ENCODE measurements at places on chromosomes 7 and 10. TPM values are rescaled to one million over a fixed set of nuclear protein-coding genes. Genes with fewer than 3 reads are reported as not detected.

The COL28A1 gene
- total RNA-seq: 0.34 TPM

The BICC1 gene
- 2.2 TPM for total RNA-seq

The BLOC1S2 gene
- total RNA-seq: 48.4 TPM

The MSMB gene
- not detected for total RNA-seq

The UCN3 gene
- total RNA-seq: not detected

The MKI67 gene
- 242 TPM for total RNA-seq

The BTBD16 gene
- not detected for total RNA-seq

The GDF2 gene
- total RNA-seq: not detected
